Stromal cell of bone marrow (primary cell): ENCODE measurements at places on chromosomes 7 and 10.
A peak's percentile ranks its signal among the peaks of the same experiment; 100 is the strongest.

DNA sequence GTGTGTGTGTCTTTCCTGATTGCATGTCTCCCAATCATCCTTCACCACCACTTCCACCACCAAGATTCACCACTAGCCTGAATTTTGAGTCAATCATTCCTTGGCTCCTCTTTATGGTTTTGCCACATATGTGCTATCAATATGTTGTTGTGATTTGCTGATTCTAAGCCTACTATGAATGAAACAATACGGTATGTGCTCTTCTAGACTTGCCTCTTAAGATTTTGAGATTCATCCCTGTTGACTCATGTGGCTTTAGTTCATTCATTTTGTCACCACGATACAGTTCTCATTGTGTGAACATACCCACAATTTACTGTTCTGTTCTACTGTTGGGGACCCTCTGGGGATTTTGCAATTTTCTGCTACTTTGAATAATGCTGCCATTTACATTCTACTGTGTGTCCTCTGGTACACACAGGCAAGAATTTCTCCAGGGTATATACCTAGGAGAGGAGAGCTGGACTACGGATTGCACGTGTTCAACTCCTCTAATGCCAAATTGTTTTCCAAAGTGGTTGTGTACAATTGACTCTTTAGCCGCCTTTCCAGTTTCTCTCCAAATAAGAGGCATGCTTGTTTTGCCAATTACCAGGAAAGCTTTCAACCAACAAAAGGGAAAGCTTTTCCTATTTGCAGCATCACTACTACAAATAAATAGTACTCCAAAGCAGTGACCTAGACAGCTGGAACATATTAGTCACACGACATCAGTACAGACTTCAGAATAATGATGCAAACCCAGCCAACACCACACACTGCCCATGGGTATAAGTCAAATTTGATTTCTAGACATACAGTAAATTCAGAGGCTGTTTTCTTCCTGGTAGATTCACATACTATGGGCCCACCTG is 30.0 kb downstream of the SGMS1 start:
- peak; percentile 74 for DNase-seq

DNA sequence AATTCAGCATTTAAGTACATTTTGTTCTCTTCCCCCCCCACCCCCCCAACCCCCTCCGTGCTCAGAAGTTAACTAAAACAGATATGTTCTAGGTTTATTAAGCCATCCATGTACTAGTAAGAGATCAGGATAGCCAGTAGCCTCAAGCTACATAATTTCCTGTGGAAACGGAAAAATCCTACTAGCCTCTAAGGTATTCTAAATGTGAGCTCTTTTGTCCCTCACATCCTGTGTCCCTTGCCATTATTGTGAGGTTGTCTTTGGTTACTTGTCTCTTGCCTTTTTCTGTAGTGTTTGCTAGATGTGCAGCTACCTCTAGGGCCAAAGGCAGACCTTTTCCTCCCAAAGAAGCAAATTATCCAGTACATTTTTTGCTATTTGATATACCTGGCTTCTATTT is 92.1 kb downstream of the BTRC start:
- DNase-seq, result no peak

- DNase-seq, result no peak
Measured at GRCh38 chr7:116224492-116225098, 14.3 kb downstream of the TES start.

GRCh38 chr7:23709081-23709750 is 803 bp upstream of the STK31 start:
- no peak for DNase-seq

GRCh38 chr10:108490944-108491343 is 1326.4 kb upstream of the SORCS1 start:
- DNase-seq, result no peak

GRCh38 chr10:96270571-96270970 is 798 bp downstream of the BLNK start:
- DNase-seq, result no peak

GRCh38 chr10:9786101-9786500 is 1231.6 kb upstream of the CELF2 start:
- DNase-seq, result no peak

DNA sequence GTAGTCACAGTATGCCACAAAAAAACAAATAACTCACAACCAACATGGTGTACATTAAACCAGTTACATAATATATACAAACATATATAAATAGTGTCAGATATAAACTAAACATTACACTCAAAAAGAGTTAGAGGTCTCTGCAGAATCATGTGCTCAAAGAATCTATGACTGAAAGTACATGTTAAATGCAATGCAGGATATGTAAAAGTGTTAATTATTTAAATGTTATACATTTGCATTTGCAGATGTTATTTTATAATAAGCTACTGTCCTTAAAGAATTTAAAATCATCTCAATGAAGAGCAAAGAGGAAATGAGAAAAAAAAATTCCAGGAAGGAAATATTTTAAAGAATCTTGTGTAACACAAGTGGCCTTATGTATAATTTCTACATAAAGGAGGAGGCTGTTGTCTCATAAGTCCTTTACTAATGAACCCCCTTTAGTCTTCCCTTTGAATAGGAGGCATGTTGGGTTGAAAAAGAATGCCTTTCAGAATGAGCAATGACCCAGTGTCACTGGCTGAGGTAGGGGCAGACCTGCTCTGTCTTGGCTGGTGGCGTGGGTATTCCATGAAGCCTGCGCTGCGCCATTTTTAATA is 148.9 kb downstream of the ITGA8 start:
- no peak for DNase-seq

DNA sequence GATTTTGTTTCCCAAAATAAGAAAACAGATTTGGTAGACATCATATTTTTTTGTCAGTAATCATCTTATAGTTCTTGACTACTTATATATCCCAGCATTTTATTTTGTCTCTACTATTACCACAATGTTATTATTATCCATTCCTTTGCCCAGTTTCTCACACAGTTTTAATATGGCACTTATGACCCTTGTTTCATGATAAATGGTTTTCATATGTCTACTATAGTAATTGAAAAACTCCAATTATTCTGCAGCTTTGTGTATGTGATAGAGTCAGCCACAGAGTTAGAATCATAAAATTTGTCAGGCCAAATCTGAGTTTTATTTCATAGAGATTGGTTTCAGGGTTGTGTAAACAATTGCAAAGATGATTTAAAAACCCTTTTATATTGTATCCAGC is 203.9 kb downstream of the MALRD1 start:
- DNase-seq, result no peak

- DNase-seq, result no peak
Measured at GRCh38 chr7:431658-432111, 88.0 kb downstream of the PDGFA start.

DNA sequence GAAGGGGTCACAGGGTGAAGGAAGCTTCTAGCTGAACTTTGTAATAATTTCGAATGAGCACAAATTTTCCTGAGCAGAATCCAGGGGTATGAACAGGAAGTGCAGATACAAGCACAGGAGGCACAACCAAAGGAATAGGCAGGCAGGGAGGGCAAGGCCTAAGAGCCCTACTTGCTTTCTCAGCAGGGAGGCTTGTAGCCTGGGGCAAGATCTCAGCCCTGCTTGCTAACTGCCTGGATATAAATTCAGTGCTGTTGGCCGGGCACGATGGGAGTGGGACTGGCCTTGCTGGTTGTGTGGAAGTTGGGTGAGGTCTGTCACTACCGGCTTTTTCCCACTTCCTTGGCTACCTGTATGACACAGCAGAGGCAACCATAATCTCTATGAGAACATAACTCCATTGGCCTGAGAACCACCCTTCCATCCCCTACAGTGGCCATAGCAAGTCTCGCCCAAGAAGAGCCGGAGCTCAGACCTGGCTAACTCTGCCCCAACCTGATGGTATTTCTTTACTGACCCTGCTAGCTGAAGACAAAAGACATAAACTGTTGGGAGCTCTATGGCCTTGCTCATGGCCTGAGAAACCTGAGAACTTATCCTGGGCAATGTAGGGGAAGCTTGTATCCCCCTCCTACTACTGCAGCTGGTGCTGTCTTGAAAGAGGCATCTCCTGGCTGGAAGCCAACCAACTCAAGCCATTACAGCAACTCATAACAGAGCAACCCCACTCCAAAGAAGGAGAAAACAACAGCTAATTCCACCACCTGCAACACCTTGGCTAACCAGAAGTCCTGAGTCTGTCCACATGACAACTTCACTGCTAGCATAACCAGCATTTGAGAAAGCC is 27.6 kb downstream of the CLDN12 start:
- no peak for DNase-seq

DNA sequence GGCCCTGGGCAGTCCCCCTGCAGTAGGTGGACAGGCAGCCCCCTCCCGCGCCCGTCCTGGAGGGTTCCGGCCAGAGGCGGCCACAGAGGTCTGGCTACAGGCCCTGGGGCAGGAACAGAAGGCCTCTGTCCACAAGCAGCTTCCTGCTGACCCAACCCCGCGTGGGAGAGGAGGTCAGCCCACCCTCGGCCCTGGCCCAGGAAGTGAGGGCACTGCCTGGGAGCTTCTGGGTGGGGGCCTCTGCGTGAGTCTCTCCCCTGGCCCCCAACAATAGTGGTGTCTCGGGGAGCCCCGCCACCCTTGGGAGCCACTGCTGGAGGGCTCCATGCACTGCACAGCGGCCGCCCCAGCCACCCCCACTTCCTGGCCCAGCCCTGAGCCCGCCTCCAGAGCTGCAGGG is 4.7 kb downstream of the MICALL2 start:
- no peak for DNase-seq
